ENCODE measurements at places on chromosomes 2 and 18.

- no peak for DNase-seq
Observed at GRCh38 chr2:113058998-113059960, at the start of gene IL36RN. Gene IL36RN (plus strand): TSS chr2:113059198. CDS start chr2:113059439, 241 bp downstream.

DNA sequence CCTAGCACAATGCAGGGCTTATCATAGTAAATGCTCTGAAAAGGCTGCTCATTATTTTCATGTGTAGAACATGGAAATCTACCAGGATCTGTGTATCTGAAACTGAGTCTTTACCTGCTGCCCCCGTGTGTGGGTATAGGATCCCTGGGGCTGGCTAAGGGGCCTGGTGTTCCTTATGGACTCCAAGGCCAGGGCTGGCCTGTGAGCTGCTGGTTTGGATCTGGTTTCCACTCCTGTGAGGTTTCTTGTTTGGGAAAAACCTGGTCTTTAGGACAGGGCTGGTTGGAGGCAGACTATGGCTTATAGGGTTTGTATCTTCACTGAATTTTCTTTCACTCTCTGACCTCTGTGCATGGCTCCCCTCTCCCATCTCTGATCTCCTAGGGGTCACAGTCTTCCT, 80.8 kb downstream of the DYSF start:
- DNase-seq = no peak

DNA sequence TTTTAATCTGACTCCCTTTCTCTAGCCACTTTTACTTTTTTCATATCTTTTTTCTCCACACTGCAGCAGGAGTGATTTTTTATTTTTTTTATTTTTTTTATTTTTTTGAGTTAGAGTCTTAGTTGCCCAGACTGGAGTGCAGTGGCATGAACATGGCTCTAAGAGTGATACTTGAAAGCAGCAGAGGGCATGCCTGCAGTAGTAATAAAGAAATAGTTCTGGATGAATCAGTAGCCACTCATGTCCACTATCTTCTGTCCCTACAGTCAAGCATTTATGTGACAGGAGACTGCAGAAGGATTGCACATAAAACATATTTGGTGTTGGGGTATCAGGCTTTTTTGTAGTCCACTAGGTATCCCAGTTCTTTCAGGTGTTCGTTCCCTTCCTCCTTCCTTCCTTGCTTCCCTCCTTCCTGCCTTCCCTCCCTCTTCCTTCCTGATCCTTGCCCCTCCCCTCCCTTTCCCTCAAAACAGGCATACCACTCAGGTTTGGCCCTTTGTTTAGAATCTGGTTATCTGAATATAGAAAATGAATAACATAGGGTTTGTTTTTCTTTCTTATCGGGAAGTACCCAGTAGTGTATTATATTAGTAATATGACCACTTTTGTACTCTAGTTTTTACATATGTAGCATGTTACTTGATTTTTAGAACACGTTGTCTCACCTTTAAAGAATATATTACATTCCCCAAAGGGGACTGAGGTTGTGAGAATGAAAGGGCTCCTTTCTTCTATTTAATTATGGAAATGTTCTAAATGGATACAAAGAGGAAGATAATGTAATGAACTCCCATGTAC, 23.5 kb downstream of the MIB1 start:
- no peak for DNase-seq

DNA sequence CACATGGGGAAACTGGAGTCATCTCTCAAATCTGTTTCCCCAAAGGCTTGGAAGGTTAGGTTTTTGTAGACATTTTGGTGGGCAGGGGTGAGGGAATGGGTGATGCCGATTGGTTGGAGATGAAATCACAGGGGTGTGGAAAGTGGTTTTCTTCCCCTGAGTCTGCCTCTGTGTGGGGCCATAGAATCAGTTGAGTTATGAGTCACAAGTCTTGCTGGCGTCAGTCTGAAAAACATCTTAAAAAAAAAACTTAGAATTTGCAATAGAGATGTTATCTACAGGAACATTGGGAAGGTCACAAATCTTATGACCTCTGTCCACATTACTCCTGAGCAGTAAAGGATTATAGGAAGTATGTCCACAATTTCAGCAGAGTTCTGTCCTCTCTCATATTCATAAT, 314.6 kb downstream of the CNTNAP5 start:
- no peak for DNase-seq

DNA sequence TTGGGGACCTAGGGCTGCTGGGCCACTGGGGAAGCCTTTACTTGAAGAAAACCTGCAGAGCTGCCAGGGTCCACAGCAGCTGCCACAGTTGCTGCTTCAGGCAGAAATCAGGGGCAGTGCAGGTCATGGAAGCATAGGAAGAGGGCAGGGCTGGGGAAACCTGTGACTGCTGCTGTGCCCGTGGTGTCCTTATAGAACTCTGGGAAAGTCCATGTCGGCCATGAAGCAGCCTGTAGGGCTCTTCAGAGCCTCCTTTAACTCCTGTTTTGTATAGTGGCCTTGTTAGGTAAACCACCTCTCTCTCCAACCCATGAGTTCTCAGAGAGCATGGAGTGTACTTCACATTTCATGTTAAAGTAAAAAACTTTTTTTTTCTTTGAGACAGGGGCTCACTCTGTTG, 62.1 kb downstream of the SMAD4 start:
- DNase-seq = no peak

DNA sequence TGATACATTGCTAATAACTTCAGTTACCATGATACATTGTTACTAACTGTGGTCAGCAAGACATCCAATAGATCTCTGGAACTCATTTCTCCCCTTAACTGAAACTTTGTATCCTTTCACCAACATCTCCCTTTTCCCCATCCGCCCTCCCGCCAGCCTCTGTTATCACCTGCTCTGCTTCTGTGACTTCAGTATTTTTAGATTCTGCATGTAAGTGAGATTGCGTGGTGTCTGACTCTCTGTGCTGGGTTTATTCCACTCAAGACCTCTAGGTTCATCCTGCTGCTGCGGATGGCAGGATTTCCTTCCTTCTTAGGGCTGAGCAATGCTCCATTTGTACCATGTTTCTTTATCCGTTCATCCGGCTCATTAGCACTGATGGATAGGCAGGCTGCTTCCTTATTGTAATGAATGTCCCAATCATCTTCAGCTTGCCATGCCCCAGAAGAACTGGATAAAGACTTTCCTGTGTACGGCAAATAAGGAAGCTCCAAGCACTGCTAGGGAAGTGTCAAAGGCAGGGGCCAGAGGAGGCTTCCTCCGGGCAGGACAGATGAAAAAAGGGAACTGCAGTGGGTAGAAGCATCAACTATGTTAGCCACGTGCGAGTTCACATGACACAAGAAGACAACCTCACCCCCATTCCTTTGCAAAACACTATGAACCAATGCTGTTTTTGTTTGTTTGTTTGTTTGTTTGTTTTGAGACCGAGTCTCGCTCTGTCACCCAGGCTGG, 113.4 kb downstream of the EIPR1 start:
- no peak for DNase-seq

GRCh38 chr2:236550701-236551465, 18.7 kb upstream of the ACKR3 start:
- DNase-seq = no peak

DNA sequence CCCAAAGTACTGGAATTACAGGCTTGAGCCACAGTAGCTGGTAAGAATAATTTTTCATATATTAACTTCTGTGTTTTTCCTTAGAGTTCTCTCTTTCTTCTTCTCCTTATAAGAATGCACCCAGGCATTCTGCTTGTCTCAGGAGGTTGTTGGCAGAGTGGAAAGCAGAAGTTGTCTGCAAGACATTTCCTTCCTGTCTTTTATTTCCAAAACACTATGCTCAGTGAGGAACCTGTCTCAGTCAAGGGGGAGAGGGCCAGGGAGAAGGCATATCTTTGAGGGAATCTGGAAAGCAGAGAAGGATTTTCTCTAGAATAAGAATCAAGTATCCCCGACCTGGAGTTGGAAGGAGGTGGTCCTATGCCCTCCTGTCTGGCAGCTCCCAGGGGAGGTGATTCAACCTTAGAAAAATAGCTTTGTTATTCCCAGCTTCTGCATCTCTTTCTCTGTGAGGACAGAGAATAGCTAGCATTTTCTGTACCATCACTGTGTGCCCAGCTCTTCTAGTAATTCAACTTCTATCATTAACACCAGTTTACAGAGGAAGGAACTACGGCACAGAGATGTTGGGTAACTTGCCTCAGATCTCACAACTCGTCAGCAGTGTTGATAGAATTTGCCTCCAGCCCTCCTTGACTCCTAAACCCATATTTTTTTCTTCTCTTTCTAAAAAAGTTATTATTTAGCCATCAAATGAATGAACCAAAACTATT, 3.8 kb upstream of the LPIN2 start:
- DNase-seq = no peak

GRCh38 chr18:24219561-24220317, 80.9 kb downstream of the CABYR start:
- DNase-seq = no peak

DNA sequence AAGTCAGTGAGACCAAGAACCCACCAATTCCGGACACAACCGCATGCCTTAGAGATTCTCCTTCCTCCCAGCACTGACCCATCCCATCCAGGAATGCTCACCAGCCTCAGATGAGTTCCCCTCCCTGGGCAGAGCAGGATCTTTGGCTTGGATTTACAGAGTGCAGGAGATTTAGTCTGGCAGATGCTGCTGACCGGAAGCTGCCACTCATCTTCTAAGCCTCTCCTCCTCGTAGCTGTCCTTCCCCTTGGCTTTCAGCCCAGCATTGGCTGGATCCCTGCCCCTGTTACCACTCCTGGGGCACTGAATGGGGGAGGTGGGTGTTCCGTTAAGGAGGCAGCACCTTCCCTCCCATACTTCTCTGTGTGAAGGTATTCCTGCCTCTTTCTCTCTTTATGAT, 53.2 kb downstream of the VWA3B start:
- DNase-seq = no peak

- DNase-seq = no peak
Observed at GRCh38 chr2:127381762-127382161, 6.0 kb downstream of the MAP3K2 start.

DNA sequence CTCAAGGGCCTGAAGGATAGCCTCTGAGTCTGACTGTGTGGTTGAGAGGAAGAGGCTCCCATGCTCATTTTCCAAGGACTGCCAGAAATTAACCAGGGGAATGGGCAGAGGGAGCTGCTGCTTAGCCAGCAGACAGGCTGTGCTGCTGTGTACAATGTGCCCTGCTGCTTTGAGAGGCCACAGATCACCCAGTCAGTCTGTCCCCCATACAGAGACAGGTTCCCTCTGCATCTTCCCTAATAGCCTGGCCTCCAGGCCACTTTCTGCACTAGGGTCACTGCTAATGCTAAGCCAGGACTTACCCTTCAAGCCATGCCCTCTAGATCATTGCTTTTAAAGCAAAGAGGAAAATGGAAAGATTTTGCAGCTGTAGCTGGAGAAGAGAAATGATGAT, 341.1 kb downstream of the CYRIA start:
- DNase-seq = no peak

GRCh38 chr2:230932556-230933511, 7.8 kb upstream of the GPR55 start:
- peak; percentile 60 for DNase-seq

DNA sequence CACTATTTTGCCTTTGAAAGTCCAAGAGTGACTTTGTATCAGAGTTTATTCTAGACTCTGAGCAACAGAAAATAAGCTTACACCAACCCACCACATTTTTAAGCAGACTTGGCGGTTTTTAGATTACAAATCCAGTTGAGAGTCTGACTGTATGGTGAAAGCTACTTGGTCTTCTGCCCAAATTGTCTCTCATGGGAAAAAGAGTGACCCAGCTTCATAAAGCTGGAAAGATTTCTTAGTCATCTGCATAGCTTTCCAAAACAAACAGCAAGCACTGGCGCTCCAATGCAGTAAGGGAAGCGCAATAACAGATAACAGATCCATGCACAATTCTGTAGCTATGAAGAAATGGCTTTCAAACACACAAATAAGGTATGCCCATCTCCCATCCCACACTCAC, 7.1 kb downstream of the DSG1 start:
- no peak for DNase-seq

DNA sequence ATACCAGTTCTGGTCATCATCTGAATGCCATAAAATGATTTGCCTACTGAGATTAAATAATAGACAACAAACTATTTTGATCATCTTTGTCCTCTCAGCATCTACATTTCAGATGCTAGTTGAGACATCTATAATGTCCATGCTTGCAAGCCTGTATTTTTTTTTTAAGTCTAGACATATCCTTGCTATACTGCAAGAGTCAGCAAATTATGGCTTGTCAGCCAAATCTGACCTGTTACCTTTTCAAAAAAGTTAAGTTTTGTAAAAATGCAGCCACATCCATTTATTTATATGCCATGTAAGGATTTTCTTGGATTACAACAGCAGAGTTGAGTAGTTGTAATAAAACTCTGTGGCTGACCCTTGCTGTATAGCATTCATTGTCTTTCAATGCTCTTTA, 1355.7 kb upstream of the FAM98A start:
- no peak for DNase-seq

DNA sequence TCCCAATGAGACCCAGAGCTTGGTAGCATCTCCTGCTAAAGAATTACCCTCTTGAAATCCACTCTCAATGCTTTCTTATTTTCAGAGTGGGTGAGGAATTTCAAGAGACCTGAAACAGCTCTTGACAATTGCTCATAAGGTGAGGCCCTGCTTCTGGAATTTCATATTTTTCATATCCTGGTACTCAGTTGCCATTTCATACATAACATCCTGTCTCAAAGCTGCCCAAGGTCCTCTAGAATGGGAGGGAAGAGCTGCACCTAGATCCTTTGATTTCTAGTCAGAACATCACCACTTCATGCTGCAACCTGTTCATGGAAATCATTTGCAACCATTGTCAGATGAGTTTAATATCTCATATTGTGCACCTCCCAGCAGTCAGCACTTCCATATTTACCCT, 404.8 kb upstream of the GALNT5 start:
- DNase-seq = no peak

GRCh38 chr2:98818164-98818563, 87.2 kb upstream of the MGAT4A start:
- no peak for DNase-seq

- no peak for DNase-seq
Observed at GRCh38 chr2:195212586-195212985, 444.4 kb upstream of the SLC39A10 start.

- no peak for DNase-seq
Observed at GRCh38 chr2:204081487-204082425, 145.2 kb downstream of the ICOS start.

DNA sequence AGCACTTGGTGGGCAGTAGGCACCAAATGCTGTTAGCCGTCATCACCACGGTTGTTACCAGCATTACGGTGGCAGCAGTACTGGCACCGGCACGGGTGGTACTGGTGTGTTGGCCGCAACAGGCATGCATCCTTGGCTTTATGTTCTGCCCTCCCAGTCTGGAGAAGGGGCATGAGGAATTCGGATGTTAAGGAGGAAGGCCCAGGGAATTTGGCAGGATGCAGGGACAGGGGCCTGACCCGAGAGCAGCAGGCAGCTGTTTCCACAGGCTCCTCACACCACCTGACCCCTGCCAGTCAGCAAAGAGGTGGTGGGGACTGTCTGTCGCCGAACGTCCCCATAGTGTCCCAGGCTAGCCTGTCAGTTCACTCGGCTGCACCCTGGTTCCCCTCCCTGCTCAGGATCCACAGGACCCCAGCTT, 79.0 kb downstream of the EDAR start:
- no peak for DNase-seq

Data from AG10803 (cell line).